ENCODE measurements at places on chromosomes 3 and 15.
A peak's percentile ranks its signal among the peaks of the same experiment; 100 is the strongest.

DNA sequence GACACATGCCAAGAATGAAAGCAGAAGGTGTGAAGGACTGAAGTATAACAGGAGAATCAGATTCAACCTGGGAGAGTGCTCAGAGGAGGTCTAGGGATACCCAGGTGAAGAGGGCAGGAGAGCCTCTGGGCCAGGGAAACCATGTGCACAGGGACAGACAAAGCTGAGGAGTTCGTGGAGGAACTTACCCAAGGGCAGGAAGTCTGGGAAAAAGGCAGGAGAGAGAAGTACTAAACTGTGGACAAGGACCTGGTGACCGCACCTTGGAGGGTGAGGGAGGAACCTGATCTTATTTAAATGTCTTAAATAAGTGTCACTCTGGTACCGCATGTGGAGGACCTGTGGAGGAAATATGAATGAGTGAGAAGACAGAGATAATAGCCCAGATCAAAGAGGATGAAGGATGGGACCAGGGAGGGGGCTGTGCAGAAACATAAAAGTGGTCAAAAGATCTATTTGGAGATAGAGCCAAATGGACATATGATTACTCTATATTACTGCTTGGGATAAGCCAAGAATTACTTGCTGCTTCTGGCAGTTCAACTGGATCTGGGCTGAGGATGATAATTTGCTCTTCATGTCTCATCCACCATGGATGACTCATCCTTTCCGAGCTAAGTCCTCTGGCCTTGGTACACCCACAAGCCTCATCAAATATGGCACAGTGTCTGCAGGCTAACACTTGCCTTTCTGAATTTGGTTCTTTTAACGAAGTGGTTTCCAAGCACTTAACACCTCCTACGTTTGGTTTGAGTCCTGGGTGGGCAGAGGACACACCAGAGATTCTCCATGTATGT lies 116.9 kb upstream of the NMNAT3 start:
- DNase-seq: no peak

DNA sequence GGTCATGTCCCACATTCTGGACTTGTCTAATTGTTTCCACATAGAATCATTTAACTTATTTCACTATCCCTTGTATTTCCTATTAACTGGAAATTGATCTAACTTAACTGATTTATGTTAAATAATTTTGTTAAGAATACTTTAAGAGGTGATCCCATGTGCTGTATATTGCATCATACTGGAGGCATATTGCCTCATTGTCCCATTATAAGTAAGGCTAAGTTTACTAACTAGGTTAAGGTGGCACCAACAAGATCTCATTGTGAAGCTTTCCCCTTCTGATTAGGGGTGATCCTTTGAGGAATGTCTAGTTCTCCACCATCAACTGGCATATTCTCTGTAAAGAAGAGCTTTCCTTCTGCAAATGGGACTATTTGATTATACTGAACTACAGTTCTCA lies 24.4 kb downstream of the MAP1A start:
- DNase-seq: no peak

- no peak for DNase-seq
Observed at GRCh38 chr15:58228718-58229117, 90.5 kb downstream of the AQP9 start.

GRCh38 chr3:101722394-101723173 lies 1.8 kb upstream of the CEP97 start:
- DNase-seq: no peak

- DNase-seq: no peak
Observed at GRCh38 chr3:104854468-104854867, 512.2 kb upstream of the ALCAM start.

GRCh38 chr3:102069211-102069662 lies 219.9 kb downstream of the NFKBIZ start:
- no peak for DNase-seq

DNA sequence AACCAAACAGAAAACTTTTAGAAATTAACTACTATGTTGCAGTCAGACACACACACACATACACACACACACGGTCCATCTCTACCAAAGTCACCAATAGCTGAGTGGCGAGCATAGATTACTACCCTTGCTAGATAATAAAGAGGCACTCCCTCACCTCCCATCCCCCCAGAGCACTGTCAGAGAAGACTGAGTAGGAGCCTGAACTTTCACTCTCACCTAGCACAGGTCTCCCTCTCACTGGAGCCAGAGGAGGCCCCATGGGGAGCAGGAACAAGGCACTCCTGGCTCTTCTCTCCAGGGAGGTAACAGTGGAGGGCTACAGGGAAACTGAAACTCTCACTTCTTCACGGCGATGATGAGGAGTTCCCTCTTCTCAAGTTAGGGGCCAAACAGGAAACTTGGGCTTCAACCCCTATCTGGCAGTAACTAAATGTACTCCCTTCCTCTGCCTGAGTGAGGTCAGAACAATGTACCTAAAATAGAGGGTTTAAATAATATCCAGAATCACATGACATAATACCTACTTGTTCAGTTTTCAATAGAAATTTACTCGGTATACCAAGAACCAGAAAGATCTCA lies 975.3 kb upstream of the GBE1 start:
- no peak for DNase-seq

GRCh38 chr3:107430996-107431245 lies 53.7 kb downstream of the CCDC54 start:
- no peak for DNase-seq

- no peak for DNase-seq
Observed at GRCh38 chr3:80159990-80160506, 392.2 kb upstream of the ROBO1 start.

DNA sequence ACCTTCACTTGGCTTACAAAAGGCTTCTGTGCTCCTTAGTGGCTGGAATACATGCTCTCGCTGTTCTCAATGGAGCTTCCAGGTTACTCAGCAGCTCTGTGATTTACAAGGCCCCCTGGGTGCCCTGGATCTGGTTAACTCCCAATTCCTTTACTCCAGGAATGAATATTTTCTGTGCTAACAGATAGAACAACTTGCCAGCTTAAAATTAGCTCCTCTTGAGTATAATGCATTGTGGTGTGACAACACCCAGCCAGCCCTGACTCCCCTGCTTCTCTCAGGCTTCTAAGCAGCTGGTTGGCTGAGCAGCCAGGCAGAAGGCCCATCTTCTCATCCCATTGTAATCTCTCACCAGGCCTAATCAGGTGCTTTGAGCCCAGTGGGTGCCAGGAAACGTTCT lies 246.4 kb downstream of the ALCAM start:
- DNase-seq: no peak

DNA sequence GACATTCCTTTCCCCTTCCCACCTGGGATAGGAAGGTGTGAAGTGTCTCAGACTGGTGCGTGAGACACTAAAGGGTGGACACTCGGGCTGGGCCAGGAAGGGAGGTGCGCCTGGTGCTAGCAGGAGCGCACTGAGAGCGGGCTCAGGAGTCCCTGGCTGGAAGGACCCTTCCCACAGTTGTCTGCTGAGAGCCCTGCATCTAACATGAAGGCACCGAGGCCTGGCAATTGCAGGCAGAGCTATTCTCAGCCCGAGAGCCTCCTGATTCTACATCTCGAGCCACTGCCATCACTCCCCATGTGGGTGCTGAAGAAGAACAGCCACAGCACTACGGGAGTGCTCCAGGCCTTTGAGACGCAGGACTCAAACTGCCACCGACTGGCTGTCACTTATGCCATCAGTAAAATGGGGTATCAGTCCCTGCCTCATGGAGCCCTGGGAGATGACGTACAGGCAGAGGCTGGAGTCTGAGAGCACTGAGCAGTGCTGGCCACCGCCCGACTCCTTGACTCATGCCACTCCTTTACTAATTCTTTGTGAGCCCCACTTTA lies 159.4 kb downstream of the KLF13 start:
- DNase-seq: no peak

GRCh38 chr3:37029516-37030163 lies 36.3 kb downstream of the MLH1 start:
- no peak for DNase-seq

- no peak for DNase-seq
Observed at GRCh38 chr3:52856666-52857065, 21.8 kb upstream of the MUSTN1 start.

GRCh38 chr3:154156530-154156929 lies 35.3 kb downstream of the ARHGEF26 start:
- no peak for DNase-seq

GRCh38 chr3:59565125-59565524 lies 515.3 kb upstream of the CFAP20DC start:
- no peak for DNase-seq

DNA sequence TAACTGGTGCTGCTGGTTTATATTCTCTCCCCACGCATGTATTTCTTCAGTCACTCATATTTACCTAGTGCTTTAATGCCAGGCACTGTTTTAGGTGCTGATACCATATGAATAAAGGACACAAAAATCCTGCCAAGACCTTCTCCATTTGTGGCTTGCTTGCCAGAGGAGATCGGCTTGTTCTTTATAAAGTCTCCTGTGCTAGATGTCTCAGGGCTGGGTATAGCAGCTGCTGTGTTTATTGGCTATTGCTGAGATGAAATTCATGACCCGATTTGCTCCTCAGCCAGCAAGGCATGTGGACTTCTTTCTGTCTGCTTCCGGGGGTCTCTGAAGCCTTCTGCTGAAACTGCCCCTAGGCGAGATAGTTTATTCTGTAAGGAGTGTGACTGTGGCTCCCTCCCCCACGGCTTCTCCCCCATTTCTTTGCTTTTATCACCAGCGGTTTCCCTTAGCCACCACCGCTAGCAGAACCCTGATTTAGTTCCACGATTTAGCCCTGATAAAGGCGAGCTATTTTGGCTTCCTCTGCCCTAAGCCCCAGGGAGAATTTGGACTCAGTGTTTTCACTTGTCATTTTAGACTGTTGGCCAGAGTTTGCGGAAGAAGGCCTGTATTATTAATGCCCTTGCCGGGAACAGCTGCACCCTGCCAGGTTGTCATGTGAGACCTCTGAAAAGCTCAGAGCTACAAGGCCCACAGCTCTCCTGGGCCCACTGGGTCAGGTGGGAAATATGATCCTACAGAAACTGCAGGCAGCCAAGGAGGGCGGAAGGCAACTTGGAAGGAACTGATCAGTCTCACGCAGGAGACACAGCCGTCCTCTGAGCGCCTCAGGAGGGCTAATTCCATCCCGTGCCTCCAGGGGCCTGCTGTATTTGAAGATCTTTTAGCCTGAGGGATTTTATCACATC lies 46.8 kb downstream of the ST6GAL1 start:
- no peak for DNase-seq

GRCh38 chr15:40594429-40594836 lies 384 bp downstream of the KNL1 start:
- peak; percentile 23 for DNase-seq

GRCh38 chr3:155426524-155427230 lies 133.2 kb upstream of the STRIT1 start:
- DNase-seq: no peak

DNA sequence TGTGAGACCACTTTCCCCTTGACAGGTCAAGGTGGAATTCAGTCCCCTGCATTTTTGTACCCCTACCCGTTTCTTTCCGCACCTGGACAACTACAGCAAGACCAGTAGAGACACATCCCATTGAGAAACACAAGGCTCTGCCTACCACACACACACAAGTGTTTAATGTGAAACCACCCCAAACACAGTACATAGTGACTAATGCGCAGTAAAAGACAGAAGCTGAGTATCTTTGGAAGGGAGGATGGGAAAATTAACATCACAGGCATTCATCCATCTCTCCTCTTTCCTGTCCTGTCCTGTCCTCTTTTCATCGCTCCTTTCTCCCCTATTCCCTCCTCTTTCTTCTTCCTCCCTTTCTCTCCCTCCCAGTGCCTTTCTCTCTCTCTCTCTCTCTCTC lies 64.8 kb downstream of the SCN11A start:
- DNase-seq: no peak

GRCh38 chr3:195148549-195148948 lies 122.4 kb downstream of the XXYLT1 start:
- DNase-seq: no peak

DNA sequence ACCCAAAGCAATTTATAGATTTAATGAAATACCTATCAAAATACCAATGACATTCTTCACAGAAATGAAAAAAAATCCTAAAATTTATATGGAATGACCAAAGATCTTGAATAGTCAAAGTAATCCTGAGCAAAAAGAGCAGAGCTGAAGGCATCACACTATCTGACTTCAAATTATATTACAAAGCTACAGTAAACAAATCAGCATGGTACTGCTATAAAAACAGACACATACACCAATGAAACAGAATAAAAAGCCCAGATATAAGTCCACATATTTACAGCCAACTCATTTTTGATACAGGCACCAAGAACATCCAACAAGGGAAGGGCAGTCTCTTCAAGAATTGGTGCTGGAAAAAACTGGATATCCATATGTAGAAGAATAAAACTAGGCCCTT lies 54.9 kb upstream of the TMEM158 start:
- no peak for DNase-seq

- DNase-seq: no peak
Observed at GRCh38 chr3:118886708-118887107, 147.9 kb downstream of the IGSF11 start.

DNA sequence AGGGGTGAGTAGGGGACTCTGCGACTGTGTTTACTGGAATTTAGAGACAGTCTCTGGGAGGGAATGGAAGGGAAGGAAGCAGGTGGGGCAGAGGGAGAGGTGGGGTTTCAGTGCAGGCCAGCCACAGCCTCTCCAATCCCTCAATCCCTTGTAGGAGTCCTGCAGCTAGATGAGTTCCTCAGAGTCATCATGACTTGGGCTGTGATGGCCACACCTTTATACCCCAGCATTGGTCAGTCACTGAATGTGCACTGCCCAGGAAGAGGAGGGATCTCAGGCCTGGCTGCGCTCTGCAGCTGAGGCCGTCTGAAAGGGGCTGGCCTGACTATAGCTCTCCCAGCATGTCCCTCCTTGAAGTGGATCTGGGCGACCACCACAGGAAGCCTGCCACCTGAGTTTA lies 67.3 kb upstream of the GLCE start:
- no peak for DNase-seq

GRCh38 chr3:97713634-97714033 lies 50.9 kb upstream of the ARL6 start:
- no peak for DNase-seq

GRCh38 chr3:195546130-195546560 lies 3.0 kb upstream of the PPP1R2 start:
- no peak for DNase-seq

DNA sequence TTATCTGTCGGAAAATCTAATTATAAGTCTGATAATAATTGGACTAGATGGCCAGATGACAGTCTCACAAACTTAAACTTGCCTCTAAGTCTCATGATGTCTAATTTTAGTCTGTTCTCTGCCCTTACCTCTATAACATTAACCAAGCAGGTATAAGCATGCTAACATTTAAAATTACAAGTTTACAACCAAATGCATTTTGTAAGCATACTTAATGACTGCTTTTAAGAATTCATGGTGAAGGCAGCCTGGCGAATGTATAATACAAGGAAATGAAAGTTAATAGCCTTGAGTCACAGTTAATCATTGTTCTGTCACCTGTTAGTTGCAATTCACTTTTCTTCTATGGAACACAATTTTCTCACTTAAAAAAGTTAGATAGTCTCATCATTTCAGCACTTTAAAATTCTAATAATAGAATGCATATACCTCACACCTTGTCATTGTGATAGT lies 16.5 kb downstream of the BCHE start:
- no peak for DNase-seq

DNA sequence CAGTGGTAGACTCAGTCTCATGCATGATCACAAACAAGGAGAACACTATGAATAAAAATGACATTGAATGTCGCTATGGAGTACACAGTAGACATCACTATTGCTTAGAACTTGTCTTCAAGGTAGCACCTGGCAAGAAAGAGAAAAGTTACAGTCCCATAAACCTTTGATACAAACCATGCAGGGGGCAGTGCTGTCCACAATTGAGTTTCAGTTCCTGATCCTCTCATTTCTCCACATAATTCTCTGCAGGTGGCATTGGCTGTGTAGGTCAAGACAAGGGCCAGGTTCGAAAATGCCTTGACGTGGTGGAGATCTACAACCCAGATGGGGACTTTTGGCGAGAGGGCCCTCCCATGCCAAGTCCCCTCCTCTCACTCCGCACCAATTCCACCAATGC lies 47.9 kb downstream of the KBTBD12 start:
- no peak for DNase-seq
